ENCODE measurements at places on chromosomes 3 and 15.

DNA sequence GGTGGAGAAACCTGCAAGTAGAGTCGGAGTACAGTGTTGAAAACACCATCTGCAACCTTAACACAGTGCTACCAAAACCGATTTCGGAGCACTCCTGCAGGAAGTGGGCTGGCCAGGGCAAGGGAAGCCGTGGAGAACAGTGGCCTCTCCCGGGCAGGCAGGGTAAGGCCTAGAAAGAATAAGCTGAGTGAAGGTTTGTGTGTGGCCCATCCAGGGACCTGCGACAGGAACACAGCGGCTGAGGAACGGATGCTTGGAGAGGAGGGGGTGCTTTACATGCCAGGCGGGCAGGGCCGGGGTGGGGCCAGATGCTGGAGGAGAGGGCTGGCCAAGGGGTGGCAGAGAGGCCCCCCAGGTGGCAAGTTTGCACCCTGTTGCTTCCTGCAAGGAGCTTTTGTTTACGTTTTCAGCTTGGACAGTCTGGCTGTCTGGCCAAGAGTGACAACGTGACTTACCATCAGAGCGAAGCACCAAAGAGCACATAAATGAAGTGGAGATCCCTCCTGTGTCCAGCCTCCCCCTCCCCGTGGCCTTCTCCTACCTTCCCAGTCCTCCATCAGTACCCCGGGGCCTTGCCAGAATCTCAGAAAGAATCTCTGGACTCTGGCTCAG is 156.5 kb downstream of the PGPEP1L start:
- no peak overlapping the region for H3K4me3 ChIP-seq
- H3K27ac ChIP-seq = no peak overlapping the region
- no peaks in the 10 kb centered on the region for H3K27me3 ChIP-seq
- H3K4me1 ChIP-seq = peaks cover 36% of the 10 kb centered on the region
- peak; percentile 63 for DNase-seq

- H3K27ac ChIP-seq = no peak overlapping the region
- H3K4me1 ChIP-seq = peaks cover 15% of the 10 kb centered on the region
- no peak for DNase-seq
- no peaks in the 10 kb centered on the region for H3K27me3 ChIP-seq
These were observed 123.6 kb downstream of the LIPC start for GRCh38 chr15:58555162-58556027.

DNA sequence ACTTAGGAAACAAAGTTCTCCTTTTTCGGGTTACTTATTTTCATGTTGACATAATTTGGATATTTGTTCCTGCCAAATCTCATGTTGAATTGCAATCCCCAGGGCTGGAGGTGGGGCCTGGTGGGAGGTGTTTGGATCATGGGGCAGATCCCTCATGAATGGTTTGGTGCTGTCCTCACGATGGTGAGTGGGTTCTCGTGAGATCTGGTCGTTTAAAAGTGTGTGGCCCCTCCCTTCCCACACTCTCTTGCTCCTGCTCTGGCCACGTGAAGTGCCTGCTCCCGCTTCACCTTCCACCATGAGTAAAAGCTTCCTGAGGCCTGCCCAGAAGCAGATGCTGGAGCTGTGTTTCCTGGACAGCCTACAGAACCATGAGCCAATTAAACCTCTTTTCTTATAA is 43.7 kb upstream of the MCF2L2 start:
- no peak overlapping the region for H3K4me3 ChIP-seq
- peaks cover 4% of the 10 kb centered on the region for H3K4me1 ChIP-seq
- no peaks in the 10 kb centered on the region for H3K36me3 ChIP-seq
- no peak overlapping the region for H3K27ac ChIP-seq
- no peak for DNase-seq
- no peaks in the 10 kb centered on the region for H3K27me3 ChIP-seq

DNA sequence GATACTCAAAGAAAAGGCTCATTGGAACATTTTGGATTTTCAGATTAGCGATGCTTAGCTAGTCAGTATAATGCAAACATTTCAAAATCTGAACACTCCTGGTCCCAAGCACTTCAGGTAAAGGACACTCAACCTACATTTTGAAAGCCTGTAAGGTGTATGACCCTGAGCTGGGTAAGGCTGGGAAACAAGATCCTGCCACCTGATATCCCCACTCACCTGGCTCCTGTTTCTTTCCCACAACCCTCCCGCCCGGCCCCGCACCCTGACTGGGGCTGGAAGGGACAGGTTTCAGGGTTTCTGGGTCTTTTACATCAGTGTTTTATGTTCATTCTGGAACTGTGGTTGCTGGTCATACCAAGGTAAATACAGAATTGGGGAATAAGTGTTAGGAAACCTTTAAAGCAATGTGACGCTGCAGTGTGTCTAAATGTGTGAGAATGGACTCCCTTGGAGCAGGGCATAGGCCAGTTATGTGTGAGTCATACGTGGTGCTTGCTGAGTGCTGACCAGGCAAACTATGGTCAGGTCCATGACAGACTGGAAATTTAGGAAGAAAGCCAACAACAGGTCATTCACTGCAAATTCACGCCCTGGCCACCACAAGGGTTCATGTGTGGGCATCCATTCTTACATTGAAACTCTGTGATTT is 22.9 kb downstream of the CTXND1 start:
- H3K27ac ChIP-seq = no peak overlapping the region
- no peaks in the 10 kb centered on the region for H3K4me1 ChIP-seq
- peaks cover 5% of the 10 kb centered on the region for H3K27me3 ChIP-seq
- H3K4me3 ChIP-seq = no peak overlapping the region
- H3K36me3 ChIP-seq = no peaks in the 10 kb centered on the region
- no peak for DNase-seq

GRCh38 chr15:35023804-35024203 is 35.7 kb upstream of the ZNF770 start:
- no peaks in the 10 kb centered on the region for H3K27me3 ChIP-seq
- no peaks in the 10 kb centered on the region for H3K36me3 ChIP-seq
- peak overlapping the region; percentile 82 for H3K27ac ChIP-seq
- H3K4me3 ChIP-seq = no peak overlapping the region
- peak; percentile 72 for DNase-seq
- peaks cover 60% of the 10 kb centered on the region for H3K4me1 ChIP-seq

- DNase-seq = no peak
- H3K36me3 ChIP-seq = no peaks in the 10 kb centered on the region
- no peaks in the 10 kb centered on the region for H3K4me1 ChIP-seq
- H3K27me3 ChIP-seq = no peaks in the 10 kb centered on the region
- no peak overlapping the region for H3K27ac ChIP-seq
These were observed 254.0 kb upstream of the IL12A start for GRCh38 chr3:159734681-159735080.

- no peak for DNase-seq
- no peaks in the 10 kb centered on the region for H3K4me1 ChIP-seq
- H3K27me3 ChIP-seq = no peaks in the 10 kb centered on the region
- no peak overlapping the region for H3K4me3 ChIP-seq
- peak overlapping the region; percentile 39 for H3K27ac ChIP-seq
These were observed 8.4 kb downstream of the PIK3R4 start for GRCh38 chr3:130738241-130738640.

DNA sequence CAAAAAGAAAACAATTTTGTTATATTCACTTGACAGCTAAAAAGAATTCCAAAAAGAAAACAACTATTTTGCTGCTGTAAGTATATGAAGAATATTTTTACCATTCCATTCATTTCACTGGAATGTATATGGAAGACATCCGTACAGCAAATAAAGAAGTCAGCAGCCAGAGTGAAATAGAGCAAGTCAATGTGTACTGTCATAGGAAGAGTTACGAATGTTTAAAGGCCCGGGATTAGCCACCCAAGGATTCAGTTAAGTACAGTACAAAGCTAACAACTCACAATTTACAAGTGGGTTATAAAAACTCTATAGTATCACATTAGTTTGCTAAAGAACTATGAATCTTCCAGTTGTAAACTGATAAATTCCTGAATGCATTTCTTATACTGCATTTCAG is 14.4 kb upstream of the XXYLT1 start:
- no peak overlapping the region for H3K4me3 ChIP-seq
- peaks cover 98% of the 10 kb centered on the region for H3K36me3 ChIP-seq
- no peak for DNase-seq
- H3K27ac ChIP-seq = peak overlapping the region; percentile 0
- no peaks in the 10 kb centered on the region for H3K4me1 ChIP-seq
- no peaks in the 10 kb centered on the region for H3K27me3 ChIP-seq

DNA sequence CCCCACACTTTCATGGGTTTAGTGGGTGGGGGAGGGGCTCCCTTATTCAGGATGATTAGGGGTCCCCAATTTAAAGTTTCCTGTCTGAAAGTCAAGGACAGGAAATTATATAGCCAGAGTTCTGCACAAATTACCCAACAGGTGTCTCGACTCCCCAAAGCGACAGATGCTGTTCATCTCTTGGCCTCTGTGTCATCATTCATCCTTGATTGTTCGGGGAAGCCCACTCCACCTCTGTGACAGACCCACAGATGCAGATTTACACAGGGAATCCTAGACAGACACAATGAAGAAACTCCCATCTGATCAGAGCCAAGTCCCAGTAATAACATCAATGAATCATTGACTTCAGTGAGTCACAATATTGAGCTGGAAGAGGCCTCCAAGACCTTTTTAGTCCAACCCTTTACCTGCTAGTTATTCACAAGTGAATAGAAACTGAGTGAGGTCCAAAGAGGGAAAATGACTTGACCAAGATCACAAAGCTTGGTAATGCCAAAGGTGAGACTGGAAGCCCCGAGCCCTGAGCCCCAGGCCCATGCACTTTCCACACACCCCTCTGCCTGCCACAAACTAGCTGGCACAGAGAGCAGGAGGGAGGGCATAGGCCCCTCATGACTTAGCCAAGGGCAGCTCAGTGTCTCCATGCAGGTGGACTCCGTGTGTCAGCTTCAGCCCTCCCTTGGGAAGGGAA is 7.9 kb upstream of the SRP14 start:
- H3K4me3 ChIP-seq = peak overlapping the region; percentile 32
- H3K36me3 ChIP-seq = no peaks in the 10 kb centered on the region
- H3K27me3 ChIP-seq = no peaks in the 10 kb centered on the region
- H3K4me1 ChIP-seq = peaks cover 57% of the 10 kb centered on the region
- DNase-seq = peak; percentile 71

GRCh38 chr3:187286467-187287059 is 5.0 kb downstream of the MASP1 start:
- no peaks in the 10 kb centered on the region for H3K36me3 ChIP-seq
- no peak for DNase-seq
- H3K4me1 ChIP-seq = no peaks in the 10 kb centered on the region
- no peak overlapping the region for H3K27ac ChIP-seq
- no peak overlapping the region for H3K4me3 ChIP-seq

DNA sequence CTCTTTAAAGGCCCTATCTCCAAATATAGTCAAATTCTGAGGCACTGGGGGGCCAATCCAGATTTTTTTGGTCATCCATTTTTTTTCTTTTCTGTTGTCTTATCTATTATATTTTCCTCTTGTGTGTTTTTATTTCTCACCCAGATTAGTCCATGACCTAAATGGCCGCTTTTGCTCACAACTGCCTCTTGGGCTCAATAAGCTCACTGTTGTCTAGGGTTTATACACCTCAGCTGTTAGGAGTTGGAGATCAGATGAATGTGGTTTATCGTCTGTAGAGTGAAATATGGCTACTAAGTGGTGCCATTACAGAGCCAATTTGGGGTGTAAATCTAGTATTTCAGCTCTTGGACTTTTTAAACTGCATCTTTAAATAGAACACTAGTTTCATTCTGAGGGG is 173.3 kb downstream of the GHSR start:
- DNase-seq = no peak
- no peaks in the 10 kb centered on the region for H3K27me3 ChIP-seq
- H3K4me1 ChIP-seq = no peaks in the 10 kb centered on the region
- peaks cover 94% of the 10 kb centered on the region for H3K36me3 ChIP-seq
- H3K4me3 ChIP-seq = no peak overlapping the region

DNA sequence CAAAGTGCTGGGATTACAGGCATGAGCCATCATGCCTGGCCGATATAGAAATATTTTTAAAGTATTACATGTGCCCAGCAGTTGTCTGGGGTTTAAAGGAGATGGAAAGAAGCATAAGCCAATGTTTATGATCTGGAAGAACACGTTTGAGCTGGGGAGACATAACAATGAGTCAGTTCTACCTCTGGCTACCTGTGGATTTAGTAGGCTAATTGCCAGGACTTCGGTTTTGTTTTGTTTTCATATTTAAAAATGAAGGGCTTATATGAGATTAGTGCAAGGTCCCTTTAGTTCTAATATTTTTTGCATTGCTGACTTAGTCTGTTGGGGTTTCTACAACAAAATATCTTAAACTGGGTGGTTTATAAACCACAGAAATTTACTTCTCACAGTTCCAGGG is 22.9 kb upstream of the TNFSF10 start:
- no peaks in the 10 kb centered on the region for H3K36me3 ChIP-seq
- no peak overlapping the region for H3K4me3 ChIP-seq
- no peak for DNase-seq
- H3K27ac ChIP-seq = peak overlapping the region; percentile 12

- no peaks in the 10 kb centered on the region for H3K27me3 ChIP-seq
- peaks cover 8% of the 10 kb centered on the region for H3K36me3 ChIP-seq
- H3K27ac ChIP-seq = no peak overlapping the region
- H3K4me3 ChIP-seq = no peak overlapping the region
These were observed 12.0 kb downstream of the TBC1D5 start for GRCh38 chr3:17730318-17730967.

- H3K4me1 ChIP-seq = peaks cover 30% of the 10 kb centered on the region
- peaks cover 18% of the 10 kb centered on the region for H3K36me3 ChIP-seq
- no peak for DNase-seq
These were observed 31.7 kb downstream of the SPINK8 start for GRCh38 chr3:48301800-48302166.

GRCh38 chr15:44069489-44069888 is 125.6 kb downstream of the FRMD5 start:
- no peak for DNase-seq
- no peak overlapping the region for H3K27ac ChIP-seq
- peaks cover 2% of the 10 kb centered on the region for H3K27me3 ChIP-seq
- no peak overlapping the region for H3K4me3 ChIP-seq
- no peaks in the 10 kb centered on the region for H3K36me3 ChIP-seq

DNA sequence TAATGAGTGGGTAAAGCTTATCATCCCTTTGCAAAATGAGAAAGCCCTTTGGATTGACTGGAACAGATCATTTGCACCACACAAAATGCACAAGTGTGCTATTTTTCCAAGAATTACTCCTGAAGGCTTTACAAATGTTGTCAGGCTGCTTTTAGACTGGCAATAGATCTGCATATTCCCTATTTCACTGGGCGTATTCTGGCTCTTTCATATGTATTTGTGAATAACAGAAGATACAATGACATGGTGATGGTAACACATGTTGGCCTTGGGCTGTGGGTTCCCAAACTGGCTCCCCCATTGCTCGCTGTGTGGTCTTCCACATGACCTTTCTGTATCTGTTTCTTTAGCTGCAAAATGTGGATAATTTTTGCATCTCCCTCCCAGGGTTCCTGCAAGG is 303.4 kb upstream of the CHRM5 start:
- no peak overlapping the region for H3K27ac ChIP-seq
- H3K4me1 ChIP-seq = no peaks in the 10 kb centered on the region
- DNase-seq = no peak
- H3K4me3 ChIP-seq = no peak overlapping the region
- no peaks in the 10 kb centered on the region for H3K36me3 ChIP-seq

DNA sequence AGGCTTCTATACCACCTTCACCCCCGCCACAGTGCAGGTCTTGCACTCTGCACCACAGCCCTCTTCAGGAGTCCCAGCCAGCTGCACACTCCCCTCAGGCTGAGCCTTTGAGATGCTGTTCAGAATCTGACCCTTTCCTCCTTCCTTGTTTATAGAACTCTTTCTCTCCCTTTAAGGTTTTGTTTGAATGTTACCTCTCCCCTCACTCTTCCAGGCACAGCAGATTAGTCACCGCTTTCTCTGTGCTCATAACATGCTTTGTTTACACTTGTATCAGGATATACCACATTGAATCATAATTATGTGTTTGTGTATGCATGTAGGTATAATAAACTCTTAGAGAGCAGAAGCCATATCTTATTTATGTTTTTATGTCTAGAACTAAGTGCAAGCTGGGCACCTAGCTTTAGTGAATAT is 168.4 kb upstream of the BCL6 start:
- no peak for DNase-seq
- H3K36me3 ChIP-seq = no peaks in the 10 kb centered on the region
- H3K4me3 ChIP-seq = no peak overlapping the region
- H3K4me1 ChIP-seq = peaks cover 63% of the 10 kb centered on the region
- H3K27ac ChIP-seq = no peak overlapping the region
- H3K27me3 ChIP-seq = no peaks in the 10 kb centered on the region
